ENCODE measurements at places on chromosomes 2 and 18.
A peak's percentile ranks its signal among the peaks of the same experiment; 100 is the strongest.

- no peak for DNase-seq
These were observed 84.6 kb downstream of the RAB31 start for GRCh38 chr18:9792565-9793245.

DNA sequence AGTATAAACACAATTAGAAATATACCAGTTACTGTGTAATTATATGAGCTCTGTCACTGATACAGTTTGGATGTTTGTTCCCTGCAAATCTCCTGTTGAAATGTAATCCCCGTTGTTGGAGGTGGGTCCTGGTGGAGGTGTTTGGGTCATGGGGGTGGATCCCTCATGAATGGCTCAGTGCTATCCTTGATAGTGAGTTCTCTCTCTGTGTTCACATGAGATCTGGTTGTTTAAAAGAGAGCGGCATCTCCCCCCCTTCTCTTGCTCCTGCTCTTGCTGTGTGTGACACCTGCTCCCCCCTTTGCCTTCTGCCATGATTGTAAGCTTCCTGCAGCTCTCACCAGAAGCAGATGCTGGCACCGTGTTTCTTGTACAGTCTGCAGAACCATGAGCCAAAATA lies 24.1 kb downstream of the MTX2 start:
- DNase-seq, result no peak

DNA sequence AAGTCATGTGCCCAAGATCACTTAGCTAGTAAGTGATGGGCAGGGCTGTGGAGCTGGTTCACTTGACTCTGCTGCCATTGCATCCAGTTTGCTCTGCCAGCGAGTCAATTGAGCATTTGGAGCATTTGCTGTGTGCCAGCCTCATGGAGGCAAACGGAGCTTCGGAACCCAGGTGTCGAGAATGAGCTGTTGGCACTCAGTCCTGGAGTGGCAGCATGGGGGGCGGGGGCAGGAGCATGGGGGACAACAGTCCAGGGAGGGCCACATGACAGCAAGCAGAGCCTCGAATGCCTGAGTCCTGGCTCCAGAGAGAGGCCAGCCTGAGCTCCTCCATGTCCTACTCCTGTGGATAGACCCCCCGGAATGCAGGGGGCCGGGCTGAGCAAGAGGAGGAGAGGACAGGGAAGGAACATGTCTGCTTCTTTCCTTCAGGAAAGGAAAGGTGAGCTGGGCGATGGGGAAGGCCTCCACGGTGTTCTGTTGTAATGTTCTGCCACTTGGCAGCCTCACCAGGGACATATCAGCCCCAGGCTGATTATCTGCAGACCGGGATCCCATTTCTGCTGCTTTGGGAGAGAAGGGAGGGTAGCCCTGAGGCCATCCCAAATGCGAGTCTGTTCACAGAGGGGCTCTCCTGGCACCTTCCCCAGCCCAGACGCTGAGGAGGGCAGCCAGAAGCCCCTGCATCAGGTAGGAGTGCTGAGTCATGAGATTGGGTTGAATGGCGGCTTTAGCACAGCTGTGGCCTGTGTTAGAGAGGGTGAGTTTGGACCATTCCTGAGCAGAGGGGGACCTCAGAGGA lies 59.6 kb downstream of the HPCAL1 start:
- DNase-seq, result no peak

DNA sequence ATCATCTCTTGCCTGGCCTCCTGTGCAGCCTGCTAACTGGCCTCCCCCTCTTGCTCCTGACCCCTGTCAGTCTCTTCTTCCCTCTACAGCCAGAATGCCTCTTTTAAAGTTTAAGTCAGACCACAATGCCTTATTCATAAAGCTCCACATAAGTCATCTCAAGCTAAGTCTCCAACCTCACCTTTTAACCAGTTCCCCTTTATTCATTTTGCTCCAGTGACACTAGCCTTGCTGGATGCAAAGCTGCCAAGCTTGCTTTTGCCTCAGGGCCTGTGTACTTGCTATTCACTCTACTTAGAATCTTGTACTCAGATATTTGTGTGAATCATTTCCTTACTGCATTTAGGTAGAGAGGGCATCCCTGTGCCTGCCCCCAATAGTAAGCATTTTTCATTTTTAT lies 180.9 kb downstream of the PDE1A start:
- DNase-seq, result no peak

DNA sequence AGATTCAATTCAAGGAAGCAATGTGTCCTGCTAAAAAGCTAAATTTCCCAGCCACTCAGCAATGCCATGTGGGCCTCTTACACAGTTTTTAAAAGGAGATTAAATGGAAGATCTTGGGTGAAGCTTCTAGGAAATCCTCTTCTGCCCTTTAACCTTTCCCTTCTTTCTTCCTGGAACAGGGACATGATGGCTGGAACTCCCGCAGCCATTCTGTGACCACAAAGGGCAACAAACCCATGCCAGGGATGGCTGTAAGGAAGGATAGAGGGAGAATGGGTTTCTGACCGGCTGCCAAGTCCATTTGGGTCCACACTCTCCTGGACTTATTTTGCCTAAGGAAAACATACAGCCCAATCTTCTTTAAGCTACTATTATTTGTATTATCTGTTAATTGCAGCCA lies 52.6 kb upstream of the ASAP2 start:
- no peak for DNase-seq

GRCh38 chr2:230327418-230328154 lies 593 bp downstream of the SP140L start:
- no peak for DNase-seq

DNA sequence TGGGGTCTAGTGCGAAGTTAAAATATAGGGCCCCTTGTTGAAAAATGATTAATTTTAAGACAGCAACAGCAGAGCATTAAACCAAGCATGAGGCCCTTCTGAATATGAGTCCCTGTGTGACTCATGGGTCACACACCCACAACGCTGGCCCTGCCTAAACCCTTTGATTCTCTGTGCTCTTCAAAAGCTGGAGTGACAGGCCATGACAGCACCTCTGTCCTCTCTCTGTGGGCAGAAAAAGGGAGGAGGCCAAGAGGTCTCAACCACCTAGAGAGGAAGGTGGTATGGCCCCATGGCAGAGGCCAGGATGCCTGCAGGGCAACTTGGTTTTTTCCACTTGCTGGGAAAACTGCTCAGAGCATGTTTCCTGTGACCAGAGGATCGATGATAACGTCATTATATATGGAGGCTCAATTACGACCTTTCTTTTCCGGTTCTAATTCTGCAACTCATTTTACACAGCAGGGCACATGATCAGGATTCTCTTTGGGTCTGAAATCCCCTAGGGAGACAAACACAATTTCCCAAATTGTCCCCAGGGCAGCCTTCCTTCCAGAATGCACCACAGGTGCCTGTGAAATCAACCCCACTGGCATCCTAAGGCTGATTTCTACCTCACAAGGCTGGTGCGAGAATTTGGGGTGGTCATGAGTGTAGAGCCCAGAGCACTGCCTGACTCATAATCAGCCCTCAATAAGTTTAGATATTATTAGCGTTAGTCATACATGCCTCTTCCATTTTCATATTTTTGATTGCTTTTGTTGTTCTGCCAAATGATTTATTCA lies 102.0 kb upstream of the PPP1CB start:
- DNase-seq, result peak; percentile 68

GRCh38 chr2:171652416-171652785 lies 34.9 kb upstream of the DYNC1I2 start:
- peak; percentile 10 for DNase-seq

- no peak for DNase-seq
These were observed 9.6 kb downstream of the IMMT start for GRCh38 chr2:86185517-86186212.

GRCh38 chr18:51195451-51196117 lies 1.9 kb downstream of the MEX3C start:
- peak; percentile 67 for DNase-seq

DNA sequence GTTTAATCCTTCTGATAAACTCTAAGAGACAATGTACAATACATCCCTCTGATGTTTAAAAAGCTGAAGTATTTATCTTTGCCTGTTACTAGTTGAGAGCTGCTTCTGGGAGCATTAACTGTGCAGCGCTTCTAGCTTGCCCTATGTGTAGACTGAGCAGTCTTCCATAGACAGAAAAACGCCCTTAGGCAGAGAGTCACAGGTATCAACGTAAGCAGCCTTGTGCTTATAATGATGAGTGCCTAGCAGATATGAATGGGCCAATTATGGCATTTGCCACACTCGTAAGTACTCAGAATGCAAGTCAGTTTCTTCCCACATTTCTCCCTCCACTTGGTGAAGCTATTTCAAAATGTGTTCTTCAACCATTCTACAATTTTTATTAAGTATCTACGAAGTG lies 731.1 kb upstream of the SLC8A1 start:
- no peak for DNase-seq

GRCh38 chr2:65417509-65418085 lies 14.8 kb downstream of the SPRED2 start:
- DNase-seq, result no peak

DNA sequence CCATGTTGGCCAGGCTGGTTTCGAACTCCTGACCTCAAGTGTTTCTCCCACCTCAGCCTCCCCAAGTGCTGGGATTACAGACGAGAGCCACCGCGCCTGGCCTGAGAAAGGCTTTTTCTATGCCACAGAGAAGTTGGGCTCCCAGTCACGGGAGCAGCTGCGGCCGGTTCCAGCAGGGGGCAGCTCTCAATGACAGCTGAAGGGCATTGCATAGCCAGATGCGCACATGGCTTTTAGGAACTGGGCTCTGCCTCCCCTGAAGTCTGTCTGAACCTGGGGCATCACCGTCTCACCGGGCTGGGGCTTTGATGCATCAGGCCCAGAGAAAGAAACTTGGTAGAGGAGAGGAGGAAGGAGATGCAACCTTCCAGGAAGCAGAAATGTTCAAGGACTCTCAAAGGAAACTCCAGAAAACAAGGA lies 84.2 kb upstream of the LAPTM4A start:
- DNase-seq, result peak; percentile 52

DNA sequence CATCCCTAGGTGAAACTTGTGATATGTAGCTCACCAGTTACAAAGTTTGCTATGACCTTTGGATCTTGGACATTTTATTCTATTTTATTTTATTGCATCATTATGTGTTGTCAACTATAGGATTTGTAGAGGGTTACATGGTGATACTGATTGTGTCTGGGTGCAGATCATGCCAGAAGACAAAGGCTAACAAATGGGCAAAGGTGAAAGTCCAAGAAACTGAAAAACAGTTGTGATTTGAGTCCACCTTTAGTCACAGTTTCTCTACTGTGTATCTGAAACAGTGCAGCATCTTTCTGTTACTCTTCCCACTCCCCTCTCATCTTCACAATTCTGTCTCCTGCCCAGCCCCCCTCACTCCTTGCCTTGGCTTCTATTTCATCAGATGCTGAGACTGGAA lies 111.9 kb upstream of the LYPD6 start:
- DNase-seq, result no peak

DNA sequence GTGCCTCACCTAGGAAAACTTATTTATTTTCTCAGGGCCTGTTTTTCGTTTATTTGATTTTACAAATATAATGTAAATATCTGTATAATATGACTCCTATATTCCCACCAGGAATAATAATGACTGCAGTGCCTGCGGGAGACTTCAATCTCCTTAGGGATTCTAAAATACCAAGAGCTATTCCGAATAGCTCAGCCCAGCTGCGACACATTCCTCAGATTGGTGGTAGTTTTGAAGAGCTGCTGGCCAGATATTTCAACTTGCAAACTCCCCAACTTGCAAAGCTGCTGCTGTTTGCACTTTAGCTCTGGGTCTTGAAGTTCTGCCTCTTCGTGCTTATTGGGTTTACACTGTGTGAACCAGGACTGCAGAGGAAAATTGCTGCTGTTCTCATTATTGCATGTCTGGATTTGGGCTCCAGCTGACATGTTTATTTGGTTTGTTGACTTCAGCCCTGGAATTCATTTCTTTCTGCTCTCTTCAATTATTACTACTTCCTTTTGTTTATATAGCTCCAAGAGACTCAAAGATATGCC lies 480.2 kb upstream of the CHST9 start:
- DNase-seq, result no peak

GRCh38 chr18:3906116-3906750 lies 456.3 kb downstream of the TGIF1 start:
- no peak for DNase-seq

DNA sequence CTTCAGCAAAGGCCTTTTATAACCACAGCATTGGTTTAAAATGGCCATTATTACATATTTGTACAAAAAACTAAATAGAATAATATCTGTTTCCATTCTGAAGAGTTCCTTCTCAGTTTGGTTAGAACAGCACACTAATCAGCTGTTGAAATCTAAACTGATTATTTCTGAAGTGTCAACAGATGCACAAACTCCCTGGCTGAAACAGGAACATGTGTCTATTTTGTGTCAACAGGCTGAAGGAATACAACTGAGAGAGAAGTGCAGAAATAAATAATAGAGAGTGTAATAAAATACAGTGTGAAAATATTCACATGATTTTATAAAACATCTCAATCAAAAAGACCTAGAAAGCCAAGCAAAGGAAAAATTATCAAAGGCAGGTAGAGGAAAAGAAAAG lies 29.7 kb downstream of the IKZF2 start:
- DNase-seq, result no peak

GRCh38 chr18:13546638-13547037 lies 179.7 kb downstream of the FAM210A start:
- DNase-seq, result no peak

- no peak for DNase-seq
These were observed 599.9 kb downstream of the RNF144A start for GRCh38 chr2:7517088-7517487.

DNA sequence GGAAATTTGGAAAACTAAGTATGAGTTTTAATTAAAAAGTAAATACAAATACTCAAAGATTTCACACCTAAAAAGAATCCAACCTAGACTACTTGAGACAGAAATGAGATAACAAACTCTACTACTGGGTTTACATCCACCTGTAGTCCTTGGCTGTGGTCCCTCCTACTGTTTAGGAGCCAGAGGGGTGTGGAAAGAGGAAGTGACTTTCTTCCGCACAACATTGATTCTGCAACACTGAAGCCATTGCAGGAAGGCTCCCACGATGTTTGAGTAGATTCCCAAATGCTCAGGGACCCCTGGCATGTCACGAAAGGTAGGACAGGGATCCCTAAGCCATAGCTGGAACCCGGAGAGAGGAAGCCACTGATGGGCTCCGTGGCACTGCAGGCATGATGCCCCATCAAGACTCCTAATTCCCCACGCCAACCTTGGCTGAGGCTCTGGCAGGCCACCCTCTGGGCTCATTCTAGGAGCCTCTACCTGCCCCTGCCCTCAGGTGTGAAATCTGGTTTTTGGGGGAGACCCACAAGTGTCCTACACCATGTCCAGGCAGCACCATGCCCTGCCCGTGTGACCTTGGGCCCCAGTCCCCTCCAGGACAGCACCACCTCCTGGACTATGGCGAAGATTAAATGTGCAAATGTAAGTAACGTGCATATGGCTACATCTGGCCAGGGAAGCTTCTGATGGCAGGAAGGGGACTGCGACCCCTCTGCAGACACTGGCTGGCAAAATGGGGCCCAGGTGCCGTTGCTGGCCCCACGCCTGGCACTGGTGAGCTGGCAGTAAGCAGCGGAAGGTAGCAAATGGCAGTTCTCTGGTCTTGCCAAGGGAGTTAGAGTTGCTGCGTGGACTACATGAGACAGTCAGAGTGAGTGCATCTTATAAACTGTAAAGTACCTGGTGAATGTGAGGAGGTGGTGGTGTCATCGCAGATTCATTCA lies 38.2 kb upstream of the MAL start:
- no peak for DNase-seq

- DNase-seq, result no peak
These were observed 50.7 kb downstream of the RMDN2 start for GRCh38 chr2:37975808-37976207.
